ENCODE measurements at places on chromosomes 11 and 22.

DNA sequence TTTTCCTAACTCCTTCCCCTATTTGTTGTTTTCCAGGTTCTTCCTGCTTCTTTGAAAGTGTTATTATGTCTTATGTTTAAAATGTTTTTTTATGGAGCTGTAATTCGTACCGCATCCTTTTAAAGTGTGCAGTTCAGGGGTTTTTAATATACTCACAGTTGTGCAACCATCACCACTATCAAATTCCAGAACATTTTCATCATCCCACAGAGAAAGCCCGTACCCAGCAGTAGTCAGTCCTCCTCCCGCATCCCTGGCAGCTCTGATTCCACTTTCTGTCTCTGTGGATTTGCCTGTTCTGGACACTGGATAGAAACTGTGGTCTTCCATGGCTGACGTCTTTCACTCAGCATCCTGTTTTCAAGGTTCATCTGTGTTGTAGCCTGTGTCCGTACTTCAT is 73.7 kb downstream of the JAM3 start:
- DNase-seq = no peak

DNA sequence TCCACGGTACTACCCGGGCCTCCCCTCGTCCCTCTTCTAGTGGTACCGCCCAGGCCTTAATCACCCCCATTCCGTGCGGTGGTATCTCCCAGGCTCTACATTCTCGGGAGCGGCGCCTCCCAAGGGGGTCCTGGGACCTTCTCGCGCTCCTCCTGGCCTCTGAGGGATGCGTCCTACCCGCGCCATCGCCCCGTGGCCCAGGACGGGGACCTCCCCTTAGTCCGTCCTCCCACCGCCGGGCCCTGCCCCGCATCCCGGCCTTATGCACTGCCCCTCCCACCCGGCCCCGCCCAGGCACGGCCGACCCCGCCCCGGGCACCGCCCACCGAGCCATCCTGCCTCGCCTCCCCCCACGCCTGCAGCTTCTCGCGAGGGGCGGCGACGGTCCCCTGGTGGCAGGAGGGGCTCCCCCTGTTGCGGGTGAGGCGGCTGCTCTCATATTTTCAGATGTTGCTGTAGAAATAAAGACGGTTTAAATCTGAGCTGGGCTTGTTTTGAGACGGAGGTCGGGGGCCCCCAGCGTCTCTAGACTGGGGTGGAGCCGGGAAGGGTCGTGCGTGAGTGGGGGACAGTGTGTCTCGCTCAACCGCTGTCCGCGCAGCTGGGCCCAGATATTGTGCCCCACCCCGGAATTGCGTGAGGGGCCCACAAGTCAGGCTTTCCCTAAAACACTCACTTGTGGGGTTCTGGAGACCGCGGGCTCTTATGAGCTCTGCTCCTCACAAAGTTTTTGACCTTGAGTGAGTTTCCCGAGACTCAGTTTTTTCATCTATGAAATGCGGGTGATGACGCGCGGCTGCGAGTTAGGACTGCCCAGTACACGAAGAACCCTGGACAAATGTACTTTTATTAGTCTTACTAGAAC is 828 bp upstream of the RAB1B start:
- peak; percentile 74 for DNase-seq

DNA sequence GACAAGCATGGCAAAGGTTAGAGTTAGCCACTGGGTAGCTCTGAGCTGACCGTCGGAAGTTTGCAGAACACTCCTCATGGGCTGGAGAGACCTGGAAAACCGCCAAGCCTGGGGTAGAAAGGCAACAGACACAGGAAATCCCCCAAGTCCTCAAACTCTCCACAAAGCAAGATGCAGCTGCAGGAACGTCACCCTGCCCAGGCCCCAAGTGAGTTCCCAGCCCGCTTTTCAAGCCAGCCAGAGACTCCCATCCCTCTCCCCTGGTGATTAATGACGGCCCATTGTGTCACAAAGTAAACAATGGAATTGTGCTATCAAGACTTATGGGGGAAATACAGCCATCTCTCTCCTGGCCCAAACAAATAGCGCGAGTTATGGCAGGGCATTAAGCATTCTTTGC is 633.0 kb downstream of the TBC1D22A start:
- no peak for DNase-seq

- no peak for DNase-seq
Observed at GRCh38 chr22:39999144-39999757, 4.5 kb downstream of the FAM83F start.

DNA sequence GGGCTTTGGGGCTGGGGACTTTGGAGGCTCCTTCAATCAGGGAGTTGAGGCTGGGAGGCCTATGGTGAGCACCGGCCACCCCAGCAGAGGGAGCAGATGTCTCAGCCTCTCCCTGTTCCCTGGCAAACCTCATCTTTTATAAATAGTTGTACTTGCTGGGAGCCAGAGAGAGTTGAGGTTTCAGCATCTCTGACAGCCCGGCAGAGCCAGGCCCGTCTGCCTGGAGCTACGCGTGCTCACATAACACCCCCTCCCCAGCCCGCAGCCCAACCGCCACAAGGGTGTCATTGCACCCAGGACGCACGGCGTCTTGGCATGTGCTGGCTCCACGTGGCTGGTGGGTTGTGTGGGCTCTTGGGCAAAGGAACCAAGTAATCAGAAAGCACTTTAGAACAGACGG is 127.1 kb downstream of the CHST1 start:
- DNase-seq = no peak

DNA sequence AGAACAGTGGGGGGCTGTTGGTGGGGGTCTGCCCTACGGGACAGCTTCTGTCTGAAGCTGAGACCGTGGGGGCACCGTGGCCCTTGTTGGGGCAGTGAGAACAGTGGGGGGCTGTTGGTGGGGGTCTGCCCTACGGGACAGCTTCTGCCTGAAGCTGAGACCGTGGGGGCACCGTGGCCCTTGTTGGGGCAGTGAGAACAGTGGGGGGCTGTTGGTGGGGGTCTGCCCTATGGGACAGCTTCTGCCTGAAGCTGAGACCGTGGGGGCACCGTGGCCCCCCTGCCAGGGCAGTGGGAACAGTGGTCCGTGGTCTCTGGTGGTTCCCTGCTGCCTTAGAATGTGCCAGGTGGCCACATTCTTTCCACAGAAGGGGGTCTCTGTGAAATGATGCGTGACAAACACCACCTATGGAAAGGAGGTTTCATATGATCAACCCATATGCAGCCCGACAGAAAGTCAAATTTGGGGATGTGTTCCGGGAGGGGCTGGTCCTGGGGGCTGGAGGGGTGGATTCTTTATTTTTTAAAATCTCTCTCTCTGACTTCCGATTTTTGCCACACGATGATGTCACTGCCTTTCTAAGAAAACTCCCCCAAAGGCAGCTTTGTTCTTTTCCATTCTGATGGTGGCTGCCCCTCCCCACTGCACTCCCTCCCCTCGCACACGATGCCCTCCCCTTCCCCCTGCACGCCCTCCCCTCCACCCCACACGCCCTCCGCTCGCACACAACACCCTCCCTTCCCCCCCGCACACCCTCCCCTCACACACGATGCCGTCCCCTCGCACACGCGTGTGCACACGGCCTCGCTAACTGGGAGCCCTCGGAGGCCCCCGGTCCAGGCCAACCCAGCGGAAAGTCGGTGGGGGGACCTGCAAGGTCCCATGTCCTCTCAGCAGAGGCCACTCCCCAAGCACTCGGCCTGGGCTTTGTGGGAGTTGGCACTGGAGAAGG is 1186.5 kb downstream of the BRD1 start:
- no peak for DNase-seq

DNA sequence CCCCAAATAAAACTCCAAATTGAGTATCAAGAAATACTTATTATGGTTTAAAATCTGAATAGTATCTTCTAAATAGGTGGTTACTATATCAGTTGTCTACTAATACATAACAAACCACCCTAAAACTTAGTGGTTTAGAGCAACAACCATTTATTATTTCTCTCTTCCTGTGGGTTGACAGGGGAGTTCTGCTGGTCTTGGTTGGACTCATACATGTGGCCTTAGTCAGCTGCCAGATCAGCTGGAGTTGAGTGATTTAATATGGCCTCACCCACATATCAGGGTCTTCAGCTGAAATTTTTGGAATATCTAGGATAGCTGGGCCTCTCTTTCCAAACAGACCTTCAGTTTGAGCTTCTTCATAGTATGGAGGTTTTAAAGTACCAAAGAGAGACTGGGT is 34.5 kb downstream of the C11orf65 start:
- DNase-seq = no peak

- DNase-seq = no peak
Observed at GRCh38 chr11:132535830-132536229, 996.5 kb downstream of the OPCML start.

DNA sequence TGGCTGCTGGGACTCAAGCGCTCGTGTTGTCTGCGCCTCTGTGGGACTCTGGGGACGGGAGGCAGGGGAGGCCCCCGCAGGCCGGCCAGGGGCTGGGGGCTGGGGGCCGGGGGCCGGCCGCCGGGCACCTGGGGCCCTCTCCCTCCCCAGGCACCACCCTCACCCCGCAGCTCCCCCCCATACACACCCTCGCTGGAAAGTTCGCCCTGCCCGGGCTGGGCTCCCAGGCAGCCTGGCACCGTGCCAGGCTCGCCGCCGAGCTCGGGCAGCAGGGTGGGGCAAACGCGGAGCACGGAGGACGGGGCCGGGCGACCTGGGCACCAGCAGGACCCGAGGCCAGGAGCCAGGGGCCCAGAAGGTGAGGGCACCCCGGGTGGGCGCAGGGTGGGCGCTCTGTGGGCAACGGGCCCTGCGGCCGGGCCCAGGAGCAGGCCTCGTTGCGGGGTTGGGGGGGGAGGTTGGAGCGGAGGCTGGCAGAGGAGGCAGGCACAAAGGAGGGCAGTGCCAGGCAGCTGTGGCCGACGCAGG is 76.7 kb upstream of the WNT7B start:
- peak; percentile 60 for DNase-seq
